Mesothelial cell of epicardium (in vitro differentiated cells): ENCODE measurements at places on chromosomes 4 and X. TPM values are rescaled to one million over a fixed set of nuclear protein-coding genes. Genes with fewer than 3 reads are reported as not detected.

The PCDH18 gene
- total RNA-seq: 112 to 127 TPM (median 121 TPM) in 3 replicates

The MAGEA9B gene
- total RNA-seq: not detected in 3 replicates

The ANKRD50 gene
- 72.0 to 76.5 TPM (median 73.1 TPM) in 3 replicates for total RNA-seq

DNA sequence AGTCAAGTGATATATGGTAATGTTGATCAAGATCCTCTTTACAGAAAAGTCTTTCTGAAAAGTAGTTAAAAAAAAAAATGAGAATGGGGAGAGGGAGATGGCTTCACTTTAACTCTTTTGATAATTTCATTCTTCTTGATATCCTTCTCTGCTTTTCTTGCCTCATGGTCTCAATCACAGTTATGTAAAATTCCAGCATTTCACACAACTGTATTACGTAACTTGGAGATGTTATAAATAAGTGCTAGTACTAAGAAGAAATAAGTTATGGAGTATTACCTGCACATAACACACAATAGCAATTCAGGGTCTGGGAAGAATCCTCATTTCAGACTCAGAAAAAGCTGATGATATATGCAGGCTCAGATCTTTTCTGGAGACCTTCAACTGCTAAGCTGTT lies 22.0 kb downstream of the RUFY3 start:
- DNase-seq: no peak
- peaks cover 6% of the 10 kb centered on the region for H3K36me3 ChIP-seq
- no peak overlapping the region for H3K27ac ChIP-seq
- H3K4me3 ChIP-seq: no peak overlapping the region

GRCh38 chr4:107885865-107886264 lies 45.5 kb upstream of the CYP2U1 start:
- H3K36me3 ChIP-seq: peaks cover 10% of the 10 kb centered on the region
- H3K27me3 ChIP-seq: no peaks in the 10 kb centered on the region
- DNase-seq: no peak
- no peak overlapping the region for H3K4me3 ChIP-seq

GRCh38 chrX:2589186-2590020 lies 88.6 kb upstream of the DHRSX start:
- H3K36me3 ChIP-seq: no peaks in the 10 kb centered on the region
- peaks cover 31% of the 10 kb centered on the region for H3K27me3 ChIP-seq
- no peak for DNase-seq
- peaks cover 11% of the 10 kb centered on the region for H3K4me1 ChIP-seq
- no peak overlapping the region for H3K27ac ChIP-seq
- H3K4me3 ChIP-seq: no peak overlapping the region

DNA sequence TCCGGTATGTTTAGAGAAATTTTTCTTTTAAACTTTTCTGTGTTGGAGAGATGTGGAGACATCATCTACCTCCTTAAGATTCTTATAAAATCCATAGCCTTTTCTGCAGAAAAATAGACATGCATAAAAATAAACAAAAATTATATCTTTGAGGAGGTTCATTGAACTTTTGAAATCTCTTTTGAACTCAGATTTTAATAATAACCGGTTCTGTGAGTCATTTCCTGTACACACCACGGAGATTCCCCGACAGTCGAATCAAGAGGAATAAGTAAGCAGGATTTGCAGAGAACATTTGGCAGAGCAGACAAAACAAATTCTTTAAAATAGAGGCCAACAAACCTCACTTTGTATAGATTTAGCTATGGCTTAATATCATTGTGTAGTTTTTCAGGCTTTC lies 918.7 kb upstream of the POU3F4 start:
- H3K27ac ChIP-seq: no peak overlapping the region
- no peaks in the 10 kb centered on the region for H3K27me3 ChIP-seq
- H3K36me3 ChIP-seq: no peaks in the 10 kb centered on the region
